NCI-H2081 treated with DMSO at 0.1 percent for 48 hours (cell line): ENCODE measurements at places on chromosomes 4 and X.

- no peak for DNase-seq
Measured at GRCh38 chrX:39194673-39195072, 393.4 kb downstream of the MID1IP1 start.

GRCh38 chr4:36532670-36533379 lies 251.4 kb downstream of the DTHD1 start:
- DNase-seq, result no peak

GRCh38 chr4:168908851-168909273 lies 101.2 kb downstream of the CBR4 start:
- DNase-seq, result no peak

GRCh38 chr4:147136751-147137150 lies 191.1 kb upstream of the TTC29 start:
- no peak for DNase-seq

DNA sequence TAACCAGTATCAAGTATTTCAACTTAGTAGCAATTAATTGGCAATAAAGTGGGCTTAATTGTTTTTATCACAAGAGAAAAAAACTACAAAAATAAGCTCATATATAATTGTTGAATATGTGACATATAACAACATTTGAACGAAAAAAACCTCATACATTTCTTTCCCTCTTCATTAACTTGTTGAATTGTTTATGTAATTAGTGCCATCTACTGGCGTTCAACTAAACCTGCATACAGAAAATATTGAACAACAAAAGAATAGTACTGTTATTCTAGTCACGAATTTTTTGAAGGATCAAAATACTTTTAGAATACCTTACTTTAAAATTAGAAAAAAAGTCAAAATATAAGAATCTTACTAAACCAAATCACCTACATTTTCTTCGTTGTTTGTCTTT lies 586.5 kb upstream of the FTHL17 start:
- no peak for DNase-seq

- DNase-seq, result no peak
Measured at GRCh38 chrX:106208154-106208553, 40.0 kb downstream of the PWWP3B start.

GRCh38 chrX:27575565-27575964 lies 14.6 kb upstream of the DCAF8L2 start:
- no peak for DNase-seq

DNA sequence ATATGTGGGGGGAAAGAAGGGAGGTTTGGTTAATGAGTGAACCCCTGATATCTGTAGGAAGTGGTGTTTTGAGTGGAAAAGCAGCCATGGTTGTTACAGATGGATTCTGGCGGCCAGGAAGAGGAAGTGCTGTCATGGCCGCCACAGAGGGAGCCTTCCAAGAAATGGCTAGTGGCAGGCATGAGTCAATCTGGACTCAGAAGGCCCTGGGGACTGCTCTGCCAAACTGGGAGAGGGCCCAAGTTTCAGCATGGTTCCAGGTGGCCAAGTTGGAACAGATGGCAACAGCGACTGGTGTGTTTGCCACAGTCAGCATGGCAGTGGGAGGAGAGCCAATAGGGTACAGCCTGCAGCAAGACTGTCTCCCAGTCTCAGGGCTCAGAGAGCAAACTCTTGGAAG lies 32.5 kb downstream of the ETDB start:
- no peak for DNase-seq

GRCh38 chr4:173857828-173858227 lies 327.8 kb upstream of the HAND2 start:
- DNase-seq, result no peak

GRCh38 chrX:30835373-30835772 lies 53.7 kb downstream of the TAB3 start:
- DNase-seq, result no peak

DNA sequence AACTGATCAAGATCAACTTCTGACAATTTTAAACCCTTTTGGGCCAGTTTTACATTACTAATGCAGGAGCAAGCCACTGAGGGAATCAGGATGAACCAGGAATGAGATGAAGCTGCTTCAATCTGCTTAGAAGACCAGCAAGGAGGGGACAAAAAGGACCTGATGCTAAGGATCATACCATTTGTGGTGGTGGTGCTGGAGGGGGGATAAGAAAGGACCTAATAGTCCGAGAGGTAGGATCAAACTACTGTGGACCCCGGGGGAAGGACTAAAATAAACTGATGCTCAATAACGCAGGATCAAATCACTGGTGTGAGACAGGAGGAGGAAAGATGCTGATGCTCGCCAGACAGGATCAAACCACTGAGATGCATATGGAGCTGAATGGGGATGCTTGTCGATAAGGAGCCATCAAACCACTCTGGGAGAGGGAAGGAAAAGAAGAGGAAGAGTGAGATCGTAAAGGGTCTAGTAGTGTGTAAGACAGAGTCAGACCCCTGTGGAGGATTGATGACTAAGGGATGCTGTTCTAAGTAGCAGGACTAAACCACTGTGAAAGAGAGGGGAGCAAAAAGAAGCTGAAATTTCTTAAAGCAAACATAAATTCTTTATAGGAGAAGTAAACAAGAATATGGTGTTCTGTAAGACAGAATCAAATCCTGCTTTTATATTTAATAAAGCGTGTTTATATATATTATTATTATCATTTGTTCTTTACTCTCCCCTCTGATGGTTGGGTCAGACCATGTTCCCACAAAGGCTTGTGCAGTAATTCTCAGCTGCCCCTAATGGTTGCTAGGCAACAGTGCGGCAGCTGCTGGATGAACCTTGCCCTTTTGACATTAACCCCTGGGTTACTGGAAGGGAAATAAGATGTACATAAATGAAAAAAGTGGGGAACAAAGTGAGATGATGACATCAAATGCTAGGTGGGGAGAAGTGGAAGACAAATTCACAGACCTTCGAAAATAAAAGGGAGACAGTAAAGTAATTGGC lies 432.5 kb upstream of the FGF16 start:
- no peak for DNase-seq

DNA sequence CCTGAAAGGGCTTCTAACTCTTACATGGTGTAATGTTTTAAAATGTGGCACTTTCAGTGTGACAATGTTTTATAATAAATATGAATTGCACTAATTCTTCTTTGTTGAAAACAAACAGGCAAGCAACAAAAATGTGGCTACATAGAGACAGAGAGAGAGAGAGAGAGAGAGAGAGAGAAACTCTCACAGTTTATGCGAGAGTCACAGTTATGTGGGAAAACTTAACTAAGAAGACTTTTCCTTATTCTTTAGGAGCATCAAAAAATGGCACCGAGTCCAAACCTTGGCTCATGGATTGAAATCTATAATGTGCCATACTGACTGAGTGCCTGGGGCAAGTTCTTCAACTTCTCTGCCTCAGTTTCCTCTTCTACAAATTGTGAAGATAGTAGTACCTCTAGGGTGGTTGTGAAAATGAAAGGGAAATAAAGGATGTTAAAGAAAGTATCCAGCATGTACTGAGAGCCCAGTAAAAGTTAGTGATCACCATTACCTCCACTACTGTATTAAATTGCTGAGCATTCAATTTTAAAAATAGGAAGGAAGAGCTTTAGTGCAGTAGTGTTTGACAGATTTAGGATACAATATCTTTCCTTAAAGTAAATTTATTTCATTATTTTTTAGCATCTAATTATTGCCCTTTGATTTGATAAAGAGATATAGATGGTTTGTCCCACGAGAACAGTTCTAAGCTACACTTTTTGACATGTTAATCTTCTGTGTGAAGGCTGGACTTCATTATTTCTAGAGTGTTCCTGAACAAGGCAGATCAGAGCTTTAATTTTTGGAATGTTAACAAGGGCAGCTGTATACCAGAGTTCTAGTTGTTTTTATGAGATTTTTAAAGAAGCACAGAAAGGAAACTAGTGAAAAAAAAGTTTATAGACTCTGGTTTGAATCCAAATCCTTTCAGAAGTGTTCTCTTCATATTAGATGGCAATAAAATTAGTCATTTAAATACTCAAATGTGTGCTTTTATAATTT lies 187.5 kb upstream of the ANK2 start:
- no peak for DNase-seq

DNA sequence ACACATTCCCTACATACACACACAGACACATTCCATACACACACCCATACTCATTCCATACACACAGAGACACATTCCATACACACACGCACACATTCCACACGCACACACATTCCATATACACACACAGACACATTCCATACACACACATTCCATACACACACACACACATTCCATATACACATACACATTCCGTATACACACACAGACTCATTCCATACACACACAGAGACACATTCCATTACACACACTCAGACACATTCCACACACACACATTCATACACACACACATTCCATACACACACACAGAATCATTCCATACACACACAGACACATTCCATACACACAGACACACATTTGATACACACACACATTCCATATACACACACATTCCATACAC lies 15.2 kb downstream of the LINC00632 start:
- no peak for DNase-seq

- DNase-seq, result no peak
Measured at GRCh38 chr4:7418131-7418943, 16.4 kb downstream of the PSAPL1 start.

DNA sequence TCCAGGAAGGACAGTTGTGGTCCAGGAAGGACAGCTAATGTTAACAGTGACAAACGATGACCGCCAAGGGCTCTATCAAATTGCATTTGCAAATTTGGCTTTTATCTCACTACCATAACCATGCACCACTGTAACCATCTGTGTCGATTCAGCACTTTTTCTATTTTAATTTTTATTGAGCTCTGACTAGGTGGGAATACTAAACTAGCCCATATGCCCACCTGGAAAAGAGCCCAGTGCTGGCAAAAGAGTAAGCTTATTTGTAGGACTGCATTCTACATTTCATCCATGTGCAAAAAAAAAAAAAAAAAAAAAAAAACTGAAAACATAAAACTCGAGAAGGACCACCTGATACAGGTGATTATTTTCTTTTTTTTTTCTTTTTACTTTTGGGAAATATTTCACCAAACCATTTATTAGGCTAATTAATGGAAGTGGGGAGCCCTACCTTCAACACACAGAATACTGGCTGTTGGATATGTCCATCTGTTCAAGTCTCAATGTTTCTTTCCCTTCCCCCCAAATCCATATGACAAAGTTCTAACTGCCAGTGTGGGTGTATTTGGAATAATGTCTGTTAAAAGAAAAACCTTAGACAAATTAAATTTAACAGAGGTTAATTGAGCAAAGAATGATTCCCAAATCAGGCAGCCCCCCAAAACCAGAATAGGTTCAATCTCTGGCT lies 99.5 kb upstream of the MXRA5 start:
- DNase-seq, result no peak

- no peak for DNase-seq
Measured at GRCh38 chrX:24253469-24253868, 60.4 kb downstream of the SUPT20HL2 start.

GRCh38 chr4:88619971-88620370 lies 27.7 kb downstream of the HERC3 start:
- DNase-seq, result no peak

DNA sequence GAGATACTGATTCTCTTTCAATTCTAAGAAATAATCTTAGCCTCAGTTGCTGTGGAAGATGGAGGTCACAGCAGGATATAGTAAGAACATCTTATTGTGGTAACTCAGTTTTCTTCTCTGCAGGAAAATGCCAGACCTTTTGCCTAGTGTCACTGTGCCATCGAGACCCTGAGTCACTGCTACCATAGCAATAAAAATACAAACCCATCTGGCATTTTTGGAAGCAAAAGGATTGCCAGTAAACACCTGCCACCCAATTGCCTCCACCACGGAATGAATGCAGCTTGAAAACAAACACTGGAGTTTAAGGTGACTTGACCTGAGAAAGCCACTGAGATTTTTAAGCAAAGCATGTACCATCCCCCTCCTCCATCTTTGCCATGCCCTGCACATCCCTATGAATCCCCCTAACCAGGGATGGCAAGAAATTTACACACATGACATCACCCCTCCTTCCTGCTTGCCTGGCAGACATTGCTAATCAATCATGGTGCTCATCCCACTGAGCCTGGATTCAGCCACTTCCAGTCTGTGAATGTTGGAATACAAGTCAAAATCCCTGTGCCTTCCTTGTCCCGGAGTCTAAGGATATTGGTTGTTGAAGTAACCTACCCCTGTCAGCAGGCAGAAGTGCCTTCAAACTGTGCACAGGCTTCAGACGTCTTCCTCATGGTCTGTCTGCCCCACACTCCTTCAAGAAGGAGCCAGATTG lies 59.6 kb upstream of the MAMLD1 start:
- no peak for DNase-seq

- no peak for DNase-seq
Measured at GRCh38 chr4:3299122-3299975, 6.5 kb downstream of the RGS12 start.

GRCh38 chr4:3523628-3524221 lies 8.5 kb downstream of the LRPAP1 start:
- no peak for DNase-seq

DNA sequence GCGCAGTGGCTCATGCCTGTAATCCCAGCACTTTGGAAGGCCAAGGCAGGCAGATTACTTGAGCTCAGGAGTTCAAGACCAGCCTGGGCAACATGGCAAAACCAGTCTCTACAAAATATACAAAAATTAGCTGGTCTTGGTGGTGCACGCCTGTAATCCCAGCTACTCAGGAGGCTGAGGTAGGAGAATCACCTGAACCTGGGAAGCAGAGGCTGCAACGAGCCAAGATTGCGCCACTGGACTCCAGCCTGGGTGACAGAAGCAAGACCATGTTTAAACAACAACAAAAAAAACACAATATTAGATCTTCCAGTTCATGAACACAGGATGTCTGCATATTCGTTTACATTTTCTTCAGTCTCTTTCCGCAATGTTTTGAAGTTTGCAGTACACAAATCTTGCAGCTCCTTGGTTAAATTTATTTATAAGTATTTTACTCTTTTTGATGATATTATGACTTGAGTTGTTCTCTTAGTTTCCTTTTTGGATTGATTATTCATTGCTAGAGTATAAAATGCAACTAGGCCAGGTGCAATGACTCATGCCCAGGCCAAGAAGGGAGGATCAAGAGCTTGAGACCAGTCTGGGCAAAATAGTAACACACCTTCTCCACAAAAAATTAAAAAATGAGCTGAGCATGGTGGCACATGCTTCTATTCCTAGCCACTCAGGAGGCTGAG lies 30.4 kb upstream of the ABCG2 start:
- no peak for DNase-seq

DNA sequence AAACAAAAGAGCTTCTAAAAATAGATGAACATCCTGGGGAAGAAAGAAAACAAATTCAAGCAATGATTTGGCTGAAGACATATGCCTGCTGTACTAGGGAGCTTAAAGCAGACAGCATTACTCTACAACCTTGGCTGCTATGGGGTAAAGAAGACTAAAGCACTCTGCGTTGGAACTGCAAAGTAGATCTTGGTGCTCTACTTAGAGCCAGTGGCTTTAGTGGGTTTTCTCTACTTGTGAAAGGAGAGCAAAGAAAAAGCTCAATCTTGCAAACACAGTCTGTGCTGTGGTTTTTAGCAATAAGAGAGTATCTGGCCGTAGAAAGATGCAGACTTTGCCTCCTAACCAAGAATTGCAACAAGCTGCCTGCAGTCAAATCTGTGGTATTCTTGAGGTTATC lies 334.7 kb upstream of the NDST3 start:
- no peak for DNase-seq

- no peak for DNase-seq
Measured at GRCh38 chr4:157678478-157678877, 457.9 kb downstream of the GRIA2 start.
